ENCODE measurements at places on chromosomes 3 and 15.

- no peak for DNase-seq
Observed at GRCh38 chr3:196335503-196335948, 2.7 kb downstream of the TM4SF19 start.

DNA sequence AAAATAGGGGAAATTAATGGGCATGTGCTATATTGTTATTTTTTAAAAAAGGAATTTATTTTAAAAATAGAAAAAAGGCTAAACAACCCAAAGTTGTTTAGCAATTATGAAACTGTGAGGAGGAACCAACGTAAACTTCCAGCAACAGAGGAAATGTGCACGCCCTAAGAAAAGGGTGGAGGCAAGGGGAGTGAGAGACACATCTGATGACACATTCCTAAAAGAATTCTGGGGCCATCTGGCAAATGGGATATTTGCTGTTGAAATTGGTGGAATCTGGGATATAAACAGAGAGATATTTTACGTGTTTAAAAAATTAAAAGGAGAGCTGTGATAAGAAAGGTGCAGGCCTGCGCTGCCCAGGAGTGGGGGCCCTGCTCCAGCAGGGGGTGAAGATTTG, 50.8 kb upstream of the MUC13 start:
- no peak for DNase-seq

- no peak for DNase-seq
Observed at GRCh38 chr3:178450476-178450875, 85.8 kb upstream of the KCNMB2 start.

- no peak for DNase-seq
Observed at GRCh38 chr15:76185716-76186115, 125.6 kb downstream of the ETFA start.
